ENCODE measurements at places on chromosomes 12 and 14.

DNA sequence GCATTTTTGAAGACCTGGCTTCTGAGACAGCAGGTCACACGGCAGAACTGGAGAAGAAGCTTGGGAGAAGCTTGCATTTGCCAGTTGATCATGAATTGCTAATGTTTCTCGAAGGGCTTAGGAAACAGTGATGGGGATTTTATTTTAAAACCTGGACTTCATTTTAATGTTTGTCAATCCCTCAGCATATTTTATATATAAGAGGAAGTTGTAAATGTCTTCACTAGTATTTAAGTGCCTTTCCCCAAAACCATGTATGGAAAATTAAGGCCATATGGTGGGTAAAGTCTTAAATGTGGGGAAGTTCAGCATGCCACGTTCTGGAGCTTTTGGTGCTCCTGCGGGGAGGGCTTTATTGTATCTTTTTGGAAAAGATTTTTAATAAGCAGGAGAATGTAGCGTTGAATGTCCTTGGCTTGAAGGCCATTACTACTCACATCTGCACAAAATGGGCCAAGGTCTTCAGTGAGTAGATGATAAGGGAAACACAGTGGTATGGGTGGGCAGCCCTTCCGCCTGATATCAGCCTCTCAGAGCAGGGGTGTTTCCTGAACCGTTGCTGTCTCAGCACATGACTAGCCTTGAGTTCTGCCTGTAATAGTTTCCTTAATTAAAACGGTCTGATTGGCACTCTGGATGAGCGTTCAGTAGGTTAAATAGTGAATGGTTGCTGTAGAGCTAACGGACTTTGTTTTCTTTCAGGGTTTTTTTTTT lies 511.4 kb downstream of the PCNX1 start:
- DNase-seq = peak; percentile 47

DNA sequence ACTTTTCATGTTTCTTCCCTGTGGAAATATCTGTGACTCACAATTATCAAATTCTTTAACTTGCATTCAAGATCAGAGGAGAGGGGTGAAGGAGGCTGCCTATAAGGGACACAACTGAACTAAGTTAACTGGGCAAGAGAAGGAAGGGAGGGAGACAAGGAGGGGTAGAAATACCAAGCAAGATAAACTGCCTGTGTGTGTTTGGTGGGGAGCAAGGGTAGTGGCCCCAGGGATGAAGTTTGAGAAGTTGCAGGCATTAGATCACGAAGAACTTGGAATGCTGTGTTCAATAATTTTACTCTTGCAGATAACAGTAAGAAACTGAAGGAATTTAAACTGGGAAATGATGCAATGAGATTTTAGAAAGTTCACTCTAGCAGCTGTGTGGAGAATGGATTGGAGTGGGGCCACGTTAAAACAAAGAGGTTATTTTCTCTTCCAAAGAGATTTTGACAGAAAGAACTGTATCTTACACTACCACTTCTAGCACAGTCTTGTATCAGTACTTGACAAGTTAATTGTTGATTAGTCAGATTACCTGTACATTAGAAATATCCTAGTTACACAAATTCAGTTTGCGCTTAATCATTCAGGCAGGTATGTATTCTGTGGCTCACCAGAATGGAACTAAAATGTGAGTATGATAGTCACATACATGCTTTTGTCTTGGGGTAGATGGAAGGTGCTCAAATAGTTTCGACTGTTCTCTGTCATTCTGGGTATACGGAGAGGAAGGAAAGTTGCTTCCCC lies 7.4 kb downstream of the PKP2 start:
- no peak for DNase-seq

- DNase-seq = no peak
These were observed 79.5 kb downstream of the OTOGL start for GRCh38 chr12:80178846-80179245.

GRCh38 chr14:34030864-34031263 lies 80.0 kb upstream of the EGLN3 start:
- no peak for DNase-seq

DNA sequence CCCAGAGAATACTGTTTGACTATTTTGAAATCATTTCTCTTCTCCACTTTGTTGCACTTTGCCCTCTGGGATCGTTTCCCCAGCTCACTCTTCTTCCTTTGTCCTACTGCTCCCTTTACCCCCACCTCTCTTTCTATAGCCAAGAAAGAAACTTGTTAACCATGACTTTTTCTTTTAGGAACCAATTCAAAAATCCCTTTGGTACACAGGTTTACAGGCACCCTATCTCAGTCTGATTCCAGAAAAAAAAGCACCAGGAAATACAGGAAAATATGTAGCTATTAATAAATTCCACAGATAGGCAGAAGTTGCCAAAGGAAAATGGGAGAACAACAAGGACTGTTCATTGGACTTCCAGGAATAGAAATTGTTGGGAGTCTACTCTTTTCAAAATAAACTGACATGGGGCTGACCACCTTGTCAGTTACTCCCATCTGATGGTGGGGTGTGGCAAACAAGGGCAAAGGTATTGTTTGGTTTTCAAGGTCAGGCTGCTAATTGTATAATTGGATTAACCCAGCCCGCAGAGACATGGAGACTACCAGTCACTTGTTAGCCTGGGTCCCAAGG lies 82.4 kb downstream of the CRADD start:
- no peak for DNase-seq

DNA sequence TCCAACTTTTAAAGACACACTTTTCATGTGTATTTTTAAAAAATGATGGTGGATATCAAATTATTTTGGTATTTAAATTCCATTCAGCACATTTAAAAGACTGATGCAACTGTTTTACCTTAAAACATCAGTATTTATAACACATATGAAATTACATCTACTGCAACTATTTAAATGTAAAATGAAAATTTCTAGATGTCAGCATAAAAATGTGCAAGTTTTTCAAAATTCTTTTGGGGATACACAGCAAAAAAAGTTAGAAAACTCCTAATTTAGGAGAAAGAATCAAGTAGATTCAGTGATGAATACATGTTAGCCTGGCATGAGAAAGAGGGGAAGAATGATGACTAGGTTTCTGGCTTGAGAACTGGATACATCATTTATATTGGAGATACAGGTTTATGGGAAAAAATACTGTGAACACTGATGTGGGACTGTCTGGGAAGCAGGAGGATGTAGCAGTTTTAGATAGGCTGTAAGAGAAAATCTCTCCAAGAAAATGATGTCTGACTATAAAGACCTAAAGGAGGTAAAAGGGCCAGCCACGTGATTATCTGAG lies 9.2 kb downstream of the SOS2 start:
- DNase-seq = no peak

DNA sequence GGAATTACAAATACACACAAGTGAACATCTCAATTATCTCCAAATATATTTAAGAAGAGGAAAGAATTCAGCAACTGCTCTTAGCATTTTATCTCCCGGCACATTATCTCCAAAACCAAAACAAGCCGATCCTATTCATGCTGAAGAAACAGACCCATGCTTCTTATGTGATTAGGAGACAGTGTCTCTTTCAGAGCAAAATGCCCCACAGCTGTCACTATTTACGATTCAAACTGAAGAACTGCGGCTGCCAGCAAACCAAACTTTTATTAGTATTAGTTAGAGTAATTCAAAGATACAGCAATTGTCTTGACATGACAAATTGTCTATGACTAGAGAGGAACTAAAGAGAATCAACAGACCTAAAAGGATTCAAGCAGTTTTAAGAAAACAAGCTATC lies 79.4 kb downstream of the SETD3 start:
- no peak for DNase-seq

All from K562 (cell line).